ENCODE measurements at places on chromosomes 2 and 18. TPM values are rescaled to one million over a fixed set of nuclear protein-coding genes. Genes with fewer than 3 reads are reported as not detected.

- H3K4me3 ChIP-seq, result no peak overlapping the region
- no peaks in the 10 kb centered on the region for H3K4me1 ChIP-seq
- DNase-seq, result no peak
- peaks cover 2% of the 10 kb centered on the region for H3K27me3 ChIP-seq
- H3K36me3 ChIP-seq, result no peaks in the 10 kb centered on the region
Observed at GRCh38 chr18:37636831-37637477, 71.4 kb upstream of the CELF4 start.

DNA sequence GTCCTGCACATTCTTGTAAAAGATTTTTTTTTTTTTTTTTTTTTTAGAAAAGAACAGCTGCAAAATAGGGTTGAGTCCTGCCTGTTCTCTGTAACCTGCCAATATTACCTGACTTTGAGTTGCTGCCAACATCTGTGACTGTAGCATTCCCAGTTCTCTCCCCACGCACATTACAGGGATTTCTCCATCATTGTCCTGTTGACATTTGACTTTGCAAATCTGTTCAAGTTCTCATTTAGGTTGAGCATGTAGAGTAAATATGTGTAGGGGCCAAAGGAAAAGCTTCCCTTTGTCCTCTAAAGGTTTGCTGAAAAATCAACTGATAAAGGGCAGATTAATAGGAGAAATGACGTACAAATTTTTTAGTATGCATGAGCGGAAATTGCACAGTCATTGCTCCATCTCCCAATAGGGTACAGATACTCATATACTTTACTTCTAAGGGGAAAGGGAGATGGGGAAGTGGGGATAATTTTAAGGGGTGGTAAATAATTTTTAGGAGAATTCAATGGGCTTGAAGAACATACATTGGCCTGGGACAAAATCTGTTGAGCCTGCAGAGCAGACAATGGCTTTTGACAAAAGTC lies 385.5 kb downstream of the PIK3C3 start:
- H3K27me3 ChIP-seq, result no peaks in the 10 kb centered on the region
- no peaks in the 10 kb centered on the region for H3K4me1 ChIP-seq
- H3K27ac ChIP-seq, result no peak overlapping the region
- H3K36me3 ChIP-seq, result no peaks in the 10 kb centered on the region

DNA sequence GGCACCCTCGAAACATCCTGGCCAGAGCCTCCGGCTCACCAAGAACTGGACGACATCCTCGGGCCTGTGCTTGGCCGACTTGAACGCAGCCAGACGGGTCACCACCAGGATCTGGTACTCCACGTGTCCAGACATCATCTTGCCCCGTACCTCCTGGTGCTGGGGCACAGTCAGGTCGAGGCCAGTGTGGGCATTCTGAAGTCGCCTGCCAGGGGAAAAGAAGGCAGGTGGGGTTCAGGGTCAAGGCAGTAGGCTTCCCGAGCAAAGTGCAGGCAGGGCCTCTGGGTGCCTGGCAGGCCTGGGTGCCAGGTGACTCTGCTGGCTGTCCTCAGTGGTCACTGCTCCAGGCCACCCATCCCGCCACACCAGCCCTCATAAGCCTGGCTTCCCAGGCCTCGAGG lies 5.6 kb downstream of the HS1BP3 start:
- peaks cover 41% of the 10 kb centered on the region for H3K36me3 ChIP-seq
- no peak overlapping the region for H3K4me3 ChIP-seq
- peaks cover 43% of the 10 kb centered on the region for H3K4me1 ChIP-seq
- no peak for DNase-seq
- no peaks in the 10 kb centered on the region for H3K27me3 ChIP-seq
- H3K27ac ChIP-seq, result no peak overlapping the region

DNA sequence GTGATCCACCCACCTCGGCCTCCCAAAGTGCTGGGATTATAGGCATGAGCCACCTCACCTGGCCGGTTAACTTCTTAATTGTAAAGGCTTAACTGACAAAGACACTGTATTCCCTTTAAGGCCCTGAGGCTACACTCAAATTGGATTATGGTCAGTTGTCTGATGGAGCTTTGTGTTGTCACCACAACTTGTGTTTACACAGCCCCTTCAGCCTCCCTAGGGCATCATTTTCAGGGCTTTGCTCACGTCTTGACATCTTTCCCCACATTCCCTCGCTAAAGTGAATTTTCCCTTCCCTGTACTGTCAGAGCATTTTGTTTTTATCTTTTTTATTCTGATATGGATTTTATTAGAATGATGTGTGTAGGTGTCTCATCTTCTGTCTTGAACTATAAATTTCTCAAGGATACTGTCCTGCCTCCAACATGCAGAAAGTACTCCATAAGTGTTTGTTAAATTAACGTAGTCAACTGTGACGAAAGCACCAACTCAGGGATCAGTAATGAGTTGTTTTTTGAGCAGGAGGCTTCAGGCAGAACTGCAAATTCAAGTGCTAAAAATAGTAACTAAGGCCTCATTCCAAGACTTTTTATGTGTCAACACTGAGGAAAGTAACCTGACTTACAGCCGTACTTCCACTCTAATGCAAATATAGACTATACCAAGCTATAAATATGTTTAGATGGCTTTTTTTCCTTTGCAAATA lies 77.1 kb upstream of the NARS1 start:
- no peak overlapping the region for H3K27ac ChIP-seq
- no peak for DNase-seq
- H3K27me3 ChIP-seq, result no peaks in the 10 kb centered on the region
- no peaks in the 10 kb centered on the region for H3K4me1 ChIP-seq
- no peak overlapping the region for H3K4me3 ChIP-seq

GRCh38 chr18:28963481-28963880 lies 786.6 kb upstream of the CDH2 start:
- H3K27ac ChIP-seq, result no peak overlapping the region
- H3K36me3 ChIP-seq, result no peaks in the 10 kb centered on the region
- no peaks in the 10 kb centered on the region for H3K27me3 ChIP-seq
- no peak for DNase-seq
- H3K4me1 ChIP-seq, result no peaks in the 10 kb centered on the region
- no peak overlapping the region for H3K4me3 ChIP-seq

DNA sequence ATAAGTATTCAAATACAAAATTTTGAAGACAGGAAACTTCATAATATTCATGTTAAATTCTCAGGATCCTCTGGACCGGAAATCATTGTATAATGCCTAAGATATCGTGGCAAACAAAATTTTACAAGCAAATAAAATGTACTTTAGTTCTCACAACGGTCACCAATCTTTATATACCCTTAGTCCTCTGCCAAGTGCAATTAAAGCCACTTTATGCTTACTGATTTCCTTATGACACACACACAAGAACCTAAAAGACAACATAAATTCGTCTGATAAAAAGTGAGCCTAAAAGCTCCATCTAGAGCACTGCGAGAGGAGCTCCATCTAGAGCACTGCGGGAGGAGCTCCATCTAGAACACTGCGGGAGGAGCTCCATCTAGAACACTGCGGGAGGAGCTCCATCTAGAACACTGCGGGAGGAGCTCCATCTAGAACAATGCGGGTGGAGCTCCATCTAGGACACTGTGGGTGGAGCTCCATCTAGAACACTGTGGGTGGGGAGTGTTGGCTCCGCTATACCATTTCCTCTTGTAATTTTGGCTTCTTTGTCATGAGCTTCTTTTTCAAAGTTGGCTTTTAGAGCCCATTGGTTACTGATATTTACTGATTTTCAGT lies 15.9 kb downstream of the ATP8B1 start:
- H3K4me1 ChIP-seq, result no peaks in the 10 kb centered on the region
- H3K4me3 ChIP-seq, result no peak overlapping the region
- no peak overlapping the region for H3K27ac ChIP-seq

DNA sequence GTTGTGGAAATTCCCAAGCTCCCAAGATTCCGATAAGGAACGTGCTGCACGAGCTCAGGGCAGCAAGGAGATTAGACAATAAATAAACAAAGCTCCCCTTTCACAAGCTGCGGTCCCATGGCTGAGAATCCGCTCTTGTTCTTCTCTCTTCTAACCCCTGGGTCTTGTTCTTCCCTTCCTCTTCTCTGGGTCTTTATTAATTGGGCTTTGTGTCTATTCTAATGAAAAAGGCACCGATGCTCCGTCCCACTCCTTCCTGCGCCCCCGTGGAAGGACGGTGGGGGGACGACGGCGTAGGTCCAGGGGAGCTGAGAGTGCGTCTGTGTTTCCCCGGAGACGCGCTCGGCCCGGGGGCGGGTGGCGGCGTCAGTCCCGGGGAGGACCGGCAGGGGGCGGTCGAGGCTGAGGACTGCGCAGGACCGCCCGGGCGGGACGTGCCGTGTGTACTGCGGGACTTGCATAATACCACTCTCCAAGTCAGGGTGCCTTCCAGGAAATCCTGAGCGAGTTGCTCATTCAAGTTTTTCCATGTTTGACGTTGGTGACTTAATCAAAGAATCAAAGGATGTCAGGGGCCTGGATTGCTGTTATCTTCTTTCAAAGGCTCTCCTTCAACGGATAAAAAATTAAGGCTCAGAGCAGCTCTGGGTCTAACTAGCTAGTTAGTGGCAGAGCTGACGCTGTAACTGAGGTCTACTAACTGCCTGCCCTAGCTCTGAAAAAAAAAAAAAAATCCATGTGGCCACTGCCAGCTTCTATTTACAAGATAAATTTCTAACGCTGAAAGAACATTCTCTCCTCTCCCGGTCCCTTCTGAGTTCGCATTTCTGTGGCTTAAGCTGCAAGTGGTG lies 321.4 kb downstream of the TGIF1 start:
- no peaks in the 10 kb centered on the region for H3K36me3 ChIP-seq
- H3K4me1 ChIP-seq, result peaks cover 13% of the 10 kb centered on the region
- no peak overlapping the region for H3K27ac ChIP-seq
- H3K4me3 ChIP-seq, result no peak overlapping the region
- peaks cover 12% of the 10 kb centered on the region for H3K27me3 ChIP-seq

DNA sequence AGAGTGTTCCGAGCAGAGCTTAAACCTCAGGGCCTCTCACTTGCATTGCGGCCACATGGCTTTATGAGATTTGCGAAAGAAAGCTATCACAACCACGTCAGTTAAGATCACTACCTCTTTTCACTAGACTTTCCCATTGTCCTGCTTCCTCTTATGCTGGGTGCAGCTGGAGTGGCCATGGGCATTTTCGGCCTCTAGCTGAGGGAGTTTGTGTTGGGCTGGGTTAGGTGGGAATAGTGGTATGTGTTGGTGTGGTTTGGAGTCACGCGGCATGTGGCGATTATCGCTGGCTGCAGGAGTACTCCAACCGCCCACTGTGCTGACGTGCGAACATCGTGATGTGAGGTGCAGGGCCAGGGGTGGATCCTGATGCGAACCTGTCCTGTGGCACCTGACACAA lies 27.1 kb downstream of the RALB start:
- no peak overlapping the region for H3K27ac ChIP-seq
- H3K36me3 ChIP-seq, result peaks cover 33% of the 10 kb centered on the region
- no peaks in the 10 kb centered on the region for H3K27me3 ChIP-seq
- H3K4me3 ChIP-seq, result no peak overlapping the region
- no peak for DNase-seq

- no peaks in the 10 kb centered on the region for H3K36me3 ChIP-seq
- DNase-seq, result no peak
- no peaks in the 10 kb centered on the region for H3K27me3 ChIP-seq
- no peak overlapping the region for H3K4me3 ChIP-seq
Observed at GRCh38 chr18:75003039-75003438, 205.9 kb downstream of the PTGR3 start.

GRCh38 chr18:66895631-66896030 lies 291.7 kb upstream of the CDH19 start:
- no peak overlapping the region for H3K4me3 ChIP-seq
- DNase-seq, result no peak
- no peaks in the 10 kb centered on the region for H3K36me3 ChIP-seq

DNA sequence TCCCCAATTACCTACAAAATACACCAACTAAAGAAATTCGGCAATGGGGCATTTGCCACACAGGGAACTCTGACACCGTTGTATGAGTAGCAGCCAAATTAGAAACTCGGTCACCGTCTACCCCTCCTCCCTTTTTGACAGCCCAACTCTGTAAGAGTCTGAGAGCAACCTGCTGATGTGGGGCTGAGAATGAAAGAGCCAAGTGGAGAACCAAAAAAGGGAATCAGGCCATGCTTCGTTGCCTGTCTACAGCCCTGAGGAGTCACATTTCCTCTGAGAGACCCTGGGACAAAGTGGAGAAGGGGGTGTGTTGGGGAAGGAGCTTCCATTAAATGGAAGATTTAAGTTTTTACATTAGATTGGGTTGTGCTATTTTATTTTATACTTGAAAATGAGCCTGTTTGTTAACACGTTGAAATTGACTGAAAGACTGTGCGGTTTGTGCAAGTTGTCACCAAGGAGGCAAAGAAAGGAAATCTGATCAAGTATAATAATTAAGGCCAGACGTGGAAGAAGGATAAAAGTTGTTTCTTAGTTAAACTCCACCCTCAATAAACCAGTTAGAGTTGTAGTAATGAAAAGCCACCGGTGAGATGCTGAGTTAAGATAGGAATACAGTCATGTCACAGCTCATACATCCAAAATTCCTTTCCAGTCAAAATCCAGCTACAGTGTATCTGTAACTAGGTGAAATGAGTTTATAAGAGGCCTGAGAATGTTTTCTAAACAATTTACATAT lies 131.7 kb upstream of the CREB1 start:
- DNase-seq, result no peak
- H3K27ac ChIP-seq, result no peak overlapping the region
- no peaks in the 10 kb centered on the region for H3K36me3 ChIP-seq
- no peaks in the 10 kb centered on the region for H3K4me1 ChIP-seq
- H3K27me3 ChIP-seq, result no peaks in the 10 kb centered on the region

- no peak overlapping the region for H3K4me3 ChIP-seq
- no peaks in the 10 kb centered on the region for H3K36me3 ChIP-seq
- no peaks in the 10 kb centered on the region for H3K4me1 ChIP-seq
- H3K27ac ChIP-seq, result no peak overlapping the region
Observed at GRCh38 chr2:104656571-104657163, 197.2 kb upstream of the POU3F3 start.

DNA sequence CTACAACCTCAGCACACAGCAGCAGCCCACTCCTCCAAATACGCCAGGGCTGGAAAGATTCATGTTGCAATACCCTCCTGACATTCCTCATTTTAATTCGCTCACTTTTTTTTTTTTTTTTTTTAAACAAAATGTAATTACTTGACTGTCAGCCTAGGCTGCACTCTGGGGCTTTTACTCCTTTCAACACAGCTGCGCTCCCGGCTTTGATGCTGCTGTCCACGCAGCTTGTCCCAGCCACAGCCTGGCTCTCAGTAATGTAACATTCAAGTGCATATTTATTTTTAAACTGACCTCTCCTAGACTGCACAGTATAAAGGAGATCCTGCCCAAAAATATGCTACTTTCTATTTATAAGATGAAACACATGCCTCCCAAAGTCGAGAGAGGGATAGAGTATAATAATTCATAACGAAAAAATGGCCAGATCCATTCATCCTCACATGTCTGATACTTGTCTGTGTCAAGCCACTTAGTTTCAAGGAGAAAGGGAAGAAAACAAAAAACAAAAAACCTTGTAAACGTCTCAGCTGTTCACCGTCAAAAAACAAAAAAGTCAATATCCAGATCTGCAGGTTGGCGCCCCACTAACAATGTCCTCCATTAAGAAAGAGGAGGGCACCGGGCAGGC lies 949 bp downstream of the CDC42EP3 start:
- no peaks in the 10 kb centered on the region for H3K36me3 ChIP-seq
- H3K4me3 ChIP-seq, result peak overlapping the region; percentile 88
- H3K4me1 ChIP-seq, result peaks cover 52% of the 10 kb centered on the region
- no peak for DNase-seq
- H3K27me3 ChIP-seq, result no peaks in the 10 kb centered on the region

PRSS56 gene
- not detected for polyA plus RNA-seq

RAPGEF4 gene
- 0.99 TPM for polyA plus RNA-seq

IL1RL1 gene
- not detected for polyA plus RNA-seq

UGT1A5 gene
- not detected for polyA plus RNA-seq

ZNF396 gene
- polyA plus RNA-seq, result 0.50 TPM

CNRIP1 gene
- polyA plus RNA-seq, result not detected

CFC1 gene
- polyA plus RNA-seq, result not detected

UGT1A3 gene
- not detected for polyA plus RNA-seq

HRH4 gene
- 0.03 TPM for polyA plus RNA-seq

SULT1C4 gene
- polyA plus RNA-seq, result not detected

TRIM43 gene
- polyA plus RNA-seq, result not detected

ARL6IP6 gene
- 17.9 TPM for polyA plus RNA-seq

LRP1B gene
- not detected for polyA plus RNA-seq

STEAP3 gene
- polyA plus RNA-seq, result 1.7 TPM
